ENCODE measurements at places on chromosomes 4 and X.

- no peak for DNase-seq
Observed at GRCh38 chr4:16750882-16751642, 147.4 kb downstream of the LDB2 start.

DNA sequence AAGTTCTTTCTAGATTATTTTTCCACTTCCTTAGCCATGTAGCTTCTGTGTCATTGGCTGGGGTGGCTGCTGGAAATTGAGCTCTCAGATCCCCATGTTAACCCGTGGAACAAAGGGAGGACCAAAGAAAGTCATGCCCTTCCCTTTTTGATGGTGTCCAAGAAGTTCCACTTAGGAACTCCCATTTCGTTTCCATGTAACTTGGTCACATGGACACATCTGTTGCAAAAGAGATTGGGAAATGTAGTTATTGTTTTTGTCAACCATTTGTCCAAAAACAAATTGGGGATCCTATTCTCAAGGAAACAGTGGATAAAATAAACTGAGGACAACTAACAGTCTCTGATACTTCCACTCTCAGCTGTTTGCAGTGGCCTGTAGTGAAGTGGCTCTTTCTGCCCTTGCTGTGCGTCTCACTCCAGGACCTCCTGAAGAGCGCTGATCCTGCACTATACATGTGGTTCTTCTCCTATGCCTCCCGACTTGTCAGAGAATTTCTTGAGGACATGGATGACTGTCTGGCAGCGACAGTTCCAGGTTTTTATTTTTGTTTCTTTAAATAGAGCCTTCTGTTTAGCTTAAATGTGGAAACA lies 125.3 kb upstream of the LNX1 start:
- DNase-seq: no peak

DNA sequence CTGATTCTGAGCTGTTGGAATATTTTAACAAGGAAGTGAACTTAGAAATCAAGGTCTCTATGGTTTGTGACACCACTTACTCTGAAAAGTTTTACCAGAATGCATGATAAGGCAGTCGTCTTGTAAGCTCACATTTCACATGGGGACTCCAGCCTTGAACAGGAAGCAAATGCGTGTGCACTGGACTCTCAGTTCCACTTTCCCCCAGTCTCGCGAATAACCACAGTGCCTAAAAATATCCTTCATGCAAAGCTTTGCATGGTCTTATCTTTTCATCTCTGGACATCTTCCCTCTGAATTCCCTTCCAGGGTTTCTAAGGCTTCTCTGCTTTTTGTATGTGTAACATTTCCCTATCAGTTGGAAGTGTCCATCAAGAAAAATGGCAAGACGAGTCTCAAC lies 581.8 kb downstream of the NLGN4X start:
- no peak for DNase-seq

GRCh38 chr4:184355111-184355604 lies 119.2 kb downstream of the IRF2 start:
- DNase-seq: no peak

GRCh38 chrX:102976793-102977495 lies 39.9 kb downstream of the RAB40AL start:
- DNase-seq: no peak

GRCh38 chr4:40212674-40213527 lies 16.1 kb downstream of the RHOH start:
- DNase-seq: no peak

GRCh38 chr4:150297861-150298474 lies 219.7 kb downstream of the DCLK2 start:
- no peak for DNase-seq

DNA sequence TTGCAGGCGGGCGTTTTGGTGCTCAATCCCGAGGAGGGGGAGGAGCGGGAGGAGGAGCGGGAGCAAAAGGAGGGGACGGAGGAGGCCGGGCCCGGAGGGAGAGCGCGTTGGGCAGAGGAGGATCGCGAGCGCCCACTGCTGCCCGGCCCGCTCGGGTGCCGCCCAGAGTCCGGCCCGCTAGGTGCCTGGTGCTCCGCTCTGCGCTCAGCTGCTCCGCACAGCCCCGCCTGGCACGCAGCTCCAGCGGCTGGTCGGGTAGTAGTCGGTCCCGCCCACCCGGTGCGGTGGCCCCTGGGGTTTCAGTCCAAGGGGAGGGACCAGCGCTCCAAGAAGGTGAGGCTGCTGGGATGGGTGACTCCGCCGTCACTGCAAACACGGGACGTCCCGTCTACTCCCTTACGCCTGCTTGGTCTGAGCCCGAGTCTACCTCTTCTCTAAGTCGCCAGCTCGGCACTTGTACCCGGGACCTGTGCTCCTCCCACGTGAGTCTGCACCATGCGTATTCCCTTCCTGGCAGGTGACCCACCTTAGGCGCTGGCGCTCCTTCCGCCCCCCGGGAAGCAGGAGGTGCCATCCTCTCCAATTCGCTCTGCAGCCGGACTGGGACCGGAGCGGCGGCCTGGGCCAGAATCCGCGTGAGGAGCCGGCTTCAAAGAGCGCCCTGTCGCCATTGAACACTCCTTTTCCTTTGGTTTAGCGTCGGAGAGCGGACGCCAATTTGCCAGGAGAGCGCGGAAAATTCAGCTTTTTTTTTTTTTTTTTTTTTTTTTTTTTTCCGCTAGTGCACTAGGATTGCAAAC lies 405 bp upstream of the HS3ST1 start:
- no peak for DNase-seq

DNA sequence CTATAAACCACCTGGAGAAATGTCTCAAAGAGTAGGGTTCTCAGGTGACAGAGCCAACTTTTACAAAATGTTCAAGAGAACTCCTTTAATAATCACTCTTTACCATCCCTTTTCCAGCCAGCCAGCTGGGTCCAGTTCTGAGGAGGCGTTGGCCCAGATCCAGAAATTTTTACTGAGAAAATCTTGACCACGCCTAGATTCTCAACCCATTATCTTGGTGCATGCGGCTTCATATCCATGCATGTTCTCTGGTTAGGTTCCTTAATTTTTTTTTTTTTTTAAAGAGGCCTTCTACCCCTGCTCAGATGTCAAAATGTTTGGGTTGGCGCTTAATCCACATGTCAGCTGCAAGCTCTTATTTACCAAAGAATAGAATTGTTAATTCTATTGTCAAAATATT lies 12.0 kb upstream of the MAP7D2 start:
- DNase-seq: no peak

- no peak for DNase-seq
Observed at GRCh38 chr4:17894421-17894820, 83.6 kb downstream of the NCAPG start.

GRCh38 chr4:19177616-19178015 lies 1074.1 kb upstream of the SLIT2 start:
- no peak for DNase-seq

- DNase-seq: no peak
Observed at GRCh38 chrX:110409925-110410324, 51.3 kb downstream of the RTL9 start.

DNA sequence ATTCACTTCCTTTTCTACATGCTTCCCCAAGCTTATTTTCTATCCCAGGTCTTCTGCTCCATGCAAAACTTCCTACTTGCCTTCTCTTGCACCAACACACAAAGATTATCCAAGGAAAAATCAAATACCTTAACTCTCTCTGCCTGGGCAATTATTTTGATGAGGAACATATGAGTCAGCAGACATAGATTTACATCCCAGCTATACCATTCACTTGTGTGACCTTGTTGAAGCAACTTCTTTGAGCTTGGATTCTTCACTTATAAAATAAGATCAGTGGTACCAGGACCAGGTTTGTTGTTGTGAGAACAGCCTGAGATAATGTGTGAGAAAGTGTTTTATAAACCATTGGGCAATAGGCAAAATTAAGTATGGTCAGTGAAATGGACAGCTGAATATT lies 39.1 kb upstream of the TMEM192 start:
- no peak for DNase-seq

GRCh38 chr4:186723292-186724057 lies at the start of gene FAT1:
Gene FAT1, minus strand, starts transcription at chr4:186723856. Its CDS starts 14,029 bp downstream, at chr4:186709827.
- no peak for DNase-seq

- DNase-seq: no peak
Observed at GRCh38 chr4:139973015-139973414, 181.0 kb downstream of the MAML3 start.

DNA sequence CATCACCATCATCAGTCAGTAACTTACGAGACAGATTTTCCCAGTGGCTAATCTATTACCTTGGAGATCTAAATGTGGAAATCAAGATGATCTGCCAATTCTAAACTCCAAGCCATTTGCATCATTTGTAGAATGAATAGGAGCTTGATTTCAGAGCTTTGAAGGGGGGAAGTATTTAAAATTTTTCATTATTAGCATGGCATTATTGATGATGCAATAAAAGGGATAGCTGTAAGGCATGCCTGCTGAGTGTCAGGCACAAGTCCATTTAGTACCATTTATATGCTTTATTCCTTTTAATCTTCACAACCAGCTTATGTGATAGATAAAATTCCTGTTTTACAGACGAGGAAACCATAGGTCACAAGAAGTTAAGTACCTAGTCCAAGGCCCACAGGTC lies 5.3 kb downstream of the EXOC1L start:
- DNase-seq: no peak

- DNase-seq: no peak
Observed at GRCh38 chr4:143148521-143148920, 36.2 kb upstream of the USP38 start.

- DNase-seq: no peak
Observed at GRCh38 chr4:82266345-82266744, 107.4 kb downstream of the HNRNPD start.

DNA sequence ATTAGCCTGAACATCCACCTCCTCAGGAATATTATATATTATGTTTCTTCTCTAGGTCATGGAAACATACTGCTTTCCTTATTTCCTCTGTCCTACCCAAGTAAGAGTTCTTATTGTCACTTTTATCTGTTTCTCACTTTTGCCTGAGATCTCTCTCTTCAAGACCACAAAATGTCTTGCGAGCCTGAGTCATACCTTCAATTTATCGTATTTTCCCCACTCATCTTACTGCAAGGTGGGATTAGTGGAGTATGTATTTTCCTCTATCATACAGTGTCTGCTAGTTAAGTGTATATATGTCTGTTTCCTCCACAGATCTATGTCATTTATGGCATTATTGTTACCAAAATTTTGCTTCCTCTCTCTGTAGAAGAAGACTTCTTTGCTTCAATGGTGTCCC lies 124.5 kb downstream of the EIF4E start:
- no peak for DNase-seq

DNA sequence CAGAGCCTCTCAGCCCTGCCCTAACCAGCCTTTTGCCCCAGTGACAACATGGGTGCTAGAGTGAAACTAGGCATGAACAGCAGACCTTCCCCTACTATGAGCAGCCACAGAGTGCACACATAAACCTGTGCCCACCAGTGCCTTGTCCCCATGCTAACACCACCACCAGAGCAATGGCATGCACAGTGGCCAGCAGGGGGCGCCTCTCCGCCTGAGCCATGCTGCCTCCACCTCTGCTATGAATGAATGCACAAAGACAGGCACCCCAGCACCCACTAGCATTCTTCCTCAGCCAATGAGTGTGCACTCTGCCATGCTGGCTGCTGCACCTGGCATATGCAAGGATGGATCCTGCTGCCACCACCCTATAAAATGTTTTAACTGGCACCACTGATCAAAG lies 286.9 kb upstream of the FGF16 start:
- DNase-seq: no peak

DNA sequence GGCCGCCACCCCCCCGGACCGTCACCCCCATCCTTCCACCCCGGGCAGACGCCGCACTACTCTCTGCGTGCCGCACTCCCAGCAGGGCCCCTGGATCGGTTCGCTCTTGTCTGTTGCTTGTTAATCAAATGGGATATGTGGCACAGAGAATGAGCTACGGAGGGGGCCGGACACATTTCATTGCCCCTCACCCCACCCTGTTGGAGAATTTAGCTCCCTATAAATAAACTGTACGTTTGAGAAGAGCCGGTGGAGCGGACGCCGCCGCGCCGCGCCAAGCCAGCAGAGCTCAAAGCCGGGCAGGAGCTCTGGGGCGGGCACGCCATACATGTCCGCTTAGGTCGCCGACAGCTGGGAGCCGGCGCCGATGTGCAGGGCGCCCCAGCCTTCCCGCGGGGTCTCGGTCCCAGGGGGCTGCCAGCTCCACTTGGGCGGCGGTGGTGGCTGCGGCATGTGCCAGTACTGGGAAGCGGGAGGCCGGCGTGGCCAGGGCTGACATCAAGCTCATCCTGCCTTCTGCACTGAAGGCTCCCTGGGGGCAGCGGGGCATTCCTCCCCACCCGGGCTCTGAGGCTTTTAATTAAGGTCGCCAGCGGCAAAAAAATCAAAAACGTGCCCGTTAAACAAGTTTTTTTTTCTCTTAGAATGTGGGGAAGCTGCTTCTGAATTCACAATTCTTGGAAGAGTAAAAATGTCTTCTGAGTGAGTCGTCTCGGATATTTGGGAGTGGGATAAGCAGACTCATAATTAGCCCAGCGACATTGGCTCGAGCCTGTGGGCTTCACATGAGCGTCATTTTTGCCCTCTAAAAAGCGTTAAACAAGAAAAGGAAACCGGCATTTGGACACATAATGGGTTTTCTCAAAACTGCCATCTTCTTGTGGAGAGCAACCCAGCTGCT lies 1.1 kb upstream of the PCDH19 start:
- DNase-seq: no peak

DNA sequence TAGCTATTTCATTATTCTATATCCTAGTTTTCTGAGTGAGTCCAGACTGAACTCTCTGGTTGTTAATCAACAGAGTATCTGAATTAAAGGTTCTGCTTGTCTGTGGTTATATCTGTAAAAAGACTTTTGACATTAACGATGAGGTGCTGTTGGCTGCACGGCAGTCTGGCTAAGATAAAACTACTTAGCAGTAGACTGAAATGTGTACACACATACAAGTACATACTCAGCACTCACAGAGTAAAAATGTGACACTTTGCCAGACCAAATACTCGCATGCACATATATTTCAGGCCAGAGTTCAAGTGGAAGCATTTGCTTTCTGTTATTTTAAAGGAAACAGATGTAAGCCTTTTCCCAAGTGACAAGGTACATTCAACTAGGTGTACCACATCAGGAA lies 80.5 kb downstream of the PRDM5 start:
- DNase-seq: no peak

DNA sequence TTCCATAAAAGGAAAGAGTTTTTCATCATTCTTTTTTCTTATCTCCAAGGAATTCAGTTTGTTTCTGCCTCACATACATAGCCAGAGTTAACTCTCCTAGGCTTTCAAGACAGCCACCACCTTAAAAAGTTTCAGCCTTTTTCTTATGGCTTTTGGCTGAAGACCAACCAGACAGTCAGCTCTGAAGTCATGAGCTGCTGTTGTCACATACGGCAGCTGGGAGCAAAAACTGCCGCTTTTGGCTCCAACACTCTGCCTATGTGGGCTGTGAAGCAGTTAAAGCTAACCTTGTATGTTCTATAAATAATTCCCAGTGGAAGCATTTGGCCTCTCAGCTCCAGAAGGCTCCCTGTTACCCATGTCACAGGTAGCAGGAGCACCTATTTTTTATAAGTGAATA lies 104.1 kb downstream of the KLHL4 start:
- no peak for DNase-seq

- no peak for DNase-seq
Observed at GRCh38 chr4:183178201-183178600, 79.1 kb downstream of the WWC2 start.

DNA sequence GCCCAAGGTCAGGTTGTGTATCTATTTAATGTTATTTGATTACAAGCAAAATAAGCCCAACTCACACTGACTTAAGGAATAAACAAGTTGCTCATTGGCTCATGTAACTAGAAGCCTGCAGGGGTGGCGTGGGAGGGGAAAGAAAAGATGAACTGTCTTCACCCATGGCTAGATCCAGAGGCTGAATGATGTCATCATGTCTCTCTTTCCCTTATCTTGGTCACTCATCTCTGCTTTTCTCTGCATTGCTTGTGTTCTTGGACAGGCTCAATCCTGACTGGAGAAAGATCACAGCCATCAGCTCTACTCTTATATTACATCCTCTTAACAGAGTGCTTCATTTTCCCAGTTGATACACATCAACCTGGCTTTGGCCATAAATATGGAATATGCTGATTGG lies 290.0 kb upstream of the DIAPH2 start:
- no peak for DNase-seq
